Kidney capillary endothelial cell (primary cell): ENCODE measurements at places on chromosomes 3 and 15.

DNA sequence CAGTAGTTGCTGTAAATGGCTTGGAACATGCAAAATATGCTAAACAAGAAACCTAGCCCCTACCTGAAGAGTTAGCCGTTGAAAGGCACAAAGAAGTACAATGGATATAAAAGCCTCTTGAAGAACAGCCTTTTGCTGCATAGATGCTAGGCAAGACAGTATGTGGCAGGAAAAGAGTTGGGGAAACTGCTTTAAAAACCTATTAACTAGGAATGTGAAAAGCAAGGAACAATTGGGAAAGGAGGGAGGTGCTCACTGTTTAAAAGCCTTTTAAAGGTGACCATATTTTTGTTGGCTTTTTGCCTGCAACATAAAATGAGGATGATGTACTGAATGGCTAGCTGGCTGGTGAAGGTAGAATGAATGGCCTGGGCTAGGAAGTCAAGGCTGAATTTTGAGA is 24.5 kb upstream of the SOX2 start:
- DNase-seq, result no peak

GRCh38 chr3:127093312-127093711 is 99.6 kb upstream of the PRR23E start:
- no peak for DNase-seq

DNA sequence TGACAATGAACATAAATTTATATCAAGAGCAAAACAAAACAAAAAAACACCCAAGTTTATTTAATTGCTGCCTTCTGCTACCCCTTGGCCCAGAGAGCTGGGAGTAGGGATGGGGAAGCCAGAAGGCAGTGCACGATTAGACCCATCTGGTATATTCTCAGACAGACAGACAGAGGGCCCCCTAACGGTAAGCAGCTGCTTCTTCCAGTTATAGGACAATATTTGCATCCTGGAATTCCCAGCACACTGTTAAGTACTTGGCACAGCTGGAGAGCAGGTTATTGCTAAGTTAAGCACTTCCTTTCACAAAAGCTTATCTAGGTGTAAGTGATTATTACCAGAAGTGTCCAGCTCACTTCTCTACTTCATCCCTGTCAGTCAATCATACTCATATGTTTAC is 39.3 kb downstream of the C2CD4B start:
- DNase-seq, result peak; percentile 69

- no peak for DNase-seq
Measured at GRCh38 chr3:128231606-128232005, 78.3 kb downstream of the EEFSEC start.

DNA sequence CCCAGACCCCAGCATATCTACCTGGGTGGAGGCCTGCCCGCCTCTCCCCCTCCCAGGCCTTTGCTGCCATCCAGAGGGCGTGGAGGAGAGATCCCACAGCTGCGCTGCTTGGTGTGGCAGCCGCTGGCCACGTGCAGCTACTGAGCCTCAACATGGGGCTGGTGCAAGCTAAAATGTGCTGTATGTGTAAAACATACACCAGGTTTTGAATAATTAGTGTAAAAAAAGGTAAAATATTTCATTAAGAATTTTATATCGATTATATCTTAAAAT is 95.8 kb downstream of the SEC22A start:
- no peak for DNase-seq

GRCh38 chr15:78353093-78353492 is 12.9 kb downstream of the CRABP1 start:
- no peak for DNase-seq

- DNase-seq, result no peak
Measured at GRCh38 chr3:10017636-10018292, 8.5 kb upstream of the FANCD2 start.

GRCh38 chr3:7410782-7411181 is 549.9 kb downstream of the GRM7 start:
- DNase-seq, result no peak

GRCh38 chr15:91319371-91320059 is 219.5 kb downstream of the SV2B start:
- DNase-seq, result no peak

DNA sequence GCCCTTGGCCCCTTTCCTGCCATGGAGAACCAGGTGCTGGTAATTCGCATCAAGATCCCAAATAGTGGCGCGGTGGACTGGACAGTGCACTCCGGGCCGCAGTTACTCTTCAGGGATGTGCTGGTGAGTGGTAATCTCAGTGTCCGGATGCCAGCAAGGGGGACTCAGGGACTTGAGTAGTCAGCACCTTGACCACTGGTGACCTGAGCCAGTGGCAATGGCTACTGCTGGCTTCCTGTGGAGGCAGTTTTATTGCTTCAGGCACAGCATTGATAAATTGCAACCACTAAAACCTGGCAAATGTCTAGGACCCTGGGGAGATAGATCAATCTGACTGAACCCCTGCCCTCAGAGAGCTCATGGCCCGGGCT is 830 bp downstream of the MAP2K5 start:
- DNase-seq, result peak; percentile 7

DNA sequence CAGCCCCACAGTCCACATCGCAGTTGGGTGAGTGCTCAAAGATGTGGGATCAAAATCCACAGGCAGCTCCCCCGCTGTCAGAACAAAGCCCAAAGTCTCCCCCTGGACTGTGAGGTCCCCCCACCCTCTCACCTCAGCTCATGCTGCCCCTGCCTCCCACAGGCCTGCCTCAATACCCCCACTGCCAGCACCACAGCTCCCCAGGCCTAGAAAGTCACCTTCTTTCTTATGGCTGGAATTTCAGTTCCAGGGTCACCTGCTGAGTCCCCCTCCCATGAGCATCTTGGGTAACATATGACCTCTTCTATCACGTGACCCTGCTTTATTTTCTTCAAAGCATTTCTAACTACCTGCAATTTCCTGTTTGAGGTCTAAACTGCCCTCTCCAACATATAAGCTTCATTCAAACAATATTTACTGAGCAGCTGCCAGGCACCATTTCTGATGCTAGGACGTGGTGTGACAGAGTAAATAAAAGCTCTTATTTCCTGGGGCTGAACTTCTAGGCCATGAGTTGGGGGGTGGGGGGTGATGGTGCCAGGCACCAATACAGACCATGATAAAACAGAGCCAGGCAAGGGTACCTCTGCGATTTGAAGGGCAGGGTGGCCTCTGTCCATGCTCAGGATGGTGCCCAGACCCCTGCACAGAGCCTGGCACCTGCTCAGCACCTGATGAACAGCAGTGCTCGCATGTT is 2.4 kb upstream of the TMEM89 start:
- DNase-seq, result no peak

DNA sequence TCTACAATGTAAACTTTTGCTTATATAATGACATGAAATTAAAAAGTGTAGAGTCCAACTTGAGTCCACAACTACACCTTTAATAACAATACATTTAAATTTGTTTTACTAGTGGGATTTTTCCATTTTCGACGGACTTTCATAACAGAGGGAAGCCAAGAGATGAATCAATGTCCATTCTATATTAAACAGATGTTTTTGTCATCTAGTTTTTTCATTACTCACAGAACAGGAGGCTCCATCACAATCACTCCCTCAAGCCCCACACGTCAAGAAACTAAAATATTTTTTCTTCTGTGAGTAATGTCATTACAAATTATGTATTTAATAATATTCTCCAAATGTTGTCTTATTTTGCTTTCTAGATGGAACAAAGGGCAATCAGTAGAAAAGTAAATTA is 932.9 kb downstream of the ROBO1 start:
- no peak for DNase-seq

DNA sequence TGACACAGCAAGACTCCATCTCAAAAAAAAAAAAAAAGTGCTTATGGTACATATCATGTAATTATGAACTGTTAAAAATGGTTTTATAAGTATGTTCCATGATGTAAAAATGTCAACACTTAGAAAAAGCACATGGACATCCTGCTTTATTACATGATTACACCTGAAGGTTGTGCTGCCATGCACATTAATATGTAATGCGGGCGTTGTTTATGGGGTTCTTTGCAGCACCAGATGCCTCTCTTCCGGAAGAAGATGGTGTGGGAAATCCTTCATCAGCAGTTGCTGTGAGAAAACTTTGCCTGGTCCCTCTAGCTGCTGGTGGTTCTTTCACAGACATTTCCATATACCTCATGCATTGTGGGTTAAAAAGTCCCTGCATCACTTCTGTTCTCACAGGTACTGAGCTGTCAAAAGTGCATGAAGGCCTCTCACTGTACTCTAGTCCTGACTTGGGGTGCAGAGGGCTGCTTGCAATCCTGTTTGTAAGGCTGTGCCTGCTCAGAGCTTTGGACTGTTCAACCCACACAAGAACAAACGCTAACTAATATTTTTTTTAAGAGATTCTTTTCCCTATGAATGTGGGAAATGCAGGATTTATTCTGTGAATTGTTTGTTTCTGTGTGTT is 43.6 kb downstream of the SENP2 start:
- DNase-seq, result no peak

GRCh38 chr3:50189274-50189673 is 2.1 kb upstream of the GNAT1 start:
- peak; percentile 61 for DNase-seq

DNA sequence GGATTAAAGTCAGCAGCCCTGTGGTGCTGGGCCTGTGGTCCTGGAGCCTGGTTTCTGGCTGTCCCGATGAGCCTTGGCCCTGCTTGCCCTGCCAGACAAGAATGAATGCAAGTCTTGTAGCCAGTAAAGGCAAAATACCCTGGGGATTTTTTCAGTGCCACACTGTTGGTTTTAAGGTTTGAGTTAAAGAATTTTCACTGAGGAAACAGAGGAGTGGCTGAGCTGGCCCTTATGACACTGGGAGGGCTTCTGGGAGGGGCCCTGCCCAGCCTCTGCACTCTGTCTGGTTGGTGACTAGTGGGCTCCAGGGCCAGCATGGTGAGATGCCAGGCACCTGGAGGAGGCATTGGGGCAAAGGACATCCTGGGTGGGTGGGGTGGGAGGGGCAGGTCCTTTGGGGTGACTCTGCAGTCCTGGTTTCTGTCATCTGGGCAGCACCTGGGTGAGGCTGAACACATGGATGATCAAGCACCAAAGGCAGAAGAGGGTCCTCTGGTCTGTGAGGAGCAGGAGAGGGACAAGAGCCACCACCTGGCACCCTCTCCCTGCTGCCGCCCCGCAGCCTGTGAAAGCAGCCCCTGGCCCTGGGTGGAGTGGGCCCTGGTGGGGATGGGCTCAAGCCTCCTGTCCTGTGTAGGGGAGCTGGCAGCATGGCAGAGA is 12.5 kb upstream of the PLA2G4E start:
- no peak for DNase-seq

GRCh38 chr15:29773816-29774215 is 48.5 kb downstream of the TJP1 start:
- no peak for DNase-seq

- no peak for DNase-seq
Measured at GRCh38 chr15:101058735-101059134, 139.6 kb downstream of the LRRK1 start.
